Adrenal gland (tissue), 19 donors: ENCODE measurements at places on chromosomes 16 and 17.

DNA sequence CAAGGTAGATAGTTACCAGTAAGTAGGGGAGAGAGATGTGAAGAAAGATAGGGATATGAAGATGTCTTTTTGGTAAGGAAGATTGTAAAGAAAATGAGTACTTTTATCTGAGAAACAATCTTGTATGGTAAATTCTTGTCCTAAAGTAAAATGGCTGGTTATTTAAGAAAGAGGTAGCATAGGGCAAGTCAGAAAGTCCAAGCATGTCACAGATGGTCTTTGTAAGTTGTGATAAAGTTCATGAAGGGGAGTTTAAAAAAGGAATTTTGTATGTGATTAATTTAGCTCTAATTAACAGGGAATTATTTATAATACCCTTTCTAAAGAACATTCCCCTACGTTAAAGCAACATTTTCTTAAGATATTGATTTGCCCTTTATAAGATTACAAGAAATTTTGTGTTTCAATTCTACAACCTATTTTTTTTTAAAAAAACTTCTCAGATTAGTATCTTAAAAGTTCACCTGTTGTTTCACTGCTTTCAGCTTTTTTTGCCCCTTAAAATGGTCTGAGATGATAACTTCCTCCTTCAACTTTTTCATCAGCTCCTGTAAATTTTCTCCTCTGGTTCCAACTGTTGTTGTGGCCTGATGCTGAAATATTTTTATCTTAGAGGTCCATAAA, 16.2 kb upstream of the CPHXL start:
- DNase-seq, result no peak

- DNase-seq, result peak; percentile 71
These were observed 5.2 kb downstream of the USP7 start for GRCh38 chr16:8958344-8959167.

DNA sequence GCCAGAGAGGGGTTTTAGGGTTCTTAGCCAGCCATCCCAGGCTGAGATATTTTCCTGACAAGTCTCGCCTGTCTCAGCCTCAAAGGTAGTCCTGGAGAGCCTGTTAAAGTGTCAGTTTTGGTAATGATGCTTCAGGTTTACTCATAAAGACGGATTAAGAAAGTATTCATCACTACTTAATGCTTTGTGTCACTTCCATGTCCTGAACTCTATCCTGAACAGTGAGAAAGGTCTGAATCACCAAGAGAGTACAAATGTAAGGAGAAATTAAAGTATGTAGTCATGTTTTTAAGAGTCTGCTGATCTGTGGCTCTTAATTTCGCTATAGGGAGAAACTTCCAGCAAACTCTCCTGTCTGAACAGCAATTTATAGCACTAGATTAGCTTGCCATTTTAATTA, 14.0 kb downstream of the RPGRIP1L start:
- DNase-seq, result no peak

DNA sequence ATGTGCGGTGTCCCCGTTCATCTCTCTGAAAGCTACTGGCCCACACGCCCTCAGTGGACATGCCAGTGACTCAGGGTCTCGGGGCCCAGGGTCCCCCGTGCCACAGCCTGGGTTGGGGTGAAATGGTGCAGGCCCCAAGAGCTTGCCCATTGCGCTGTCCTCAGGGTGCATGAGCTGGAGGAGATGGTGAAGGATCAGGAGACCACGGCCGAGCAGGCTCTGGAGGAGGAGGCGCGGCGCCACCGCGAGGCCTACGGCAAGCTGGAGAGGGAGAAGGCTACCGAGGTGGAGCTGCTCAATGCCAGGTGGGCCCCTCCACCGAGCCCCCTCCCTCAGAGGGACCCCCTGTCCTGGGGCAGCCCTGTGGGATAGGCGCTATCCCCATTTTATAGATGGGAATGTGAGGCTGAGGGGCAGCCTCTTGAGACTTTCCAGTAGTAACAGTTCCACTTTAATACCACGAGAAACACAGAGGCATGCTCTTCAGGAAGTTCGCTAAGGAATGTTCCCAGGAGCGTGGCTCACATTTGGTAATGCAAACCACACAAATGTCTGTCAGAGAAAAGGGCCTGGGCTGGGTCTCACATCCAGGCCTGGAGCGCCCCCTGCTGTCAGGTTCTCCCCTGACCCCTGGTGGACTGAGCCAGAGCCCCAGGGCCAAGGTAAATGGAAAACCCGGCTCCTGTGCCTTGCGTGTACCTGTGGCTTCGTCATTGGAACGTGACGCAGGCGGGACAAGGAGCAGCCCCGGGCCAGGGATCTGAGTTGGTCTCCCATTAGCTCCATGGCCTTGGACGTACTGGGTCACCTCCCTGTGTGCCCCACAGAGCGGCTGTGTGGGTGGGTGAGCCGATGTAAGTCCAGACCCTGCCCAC, 133.7 kb downstream of the RAB11FIP4 start:
- DNase-seq, result peak; percentile 92

DNA sequence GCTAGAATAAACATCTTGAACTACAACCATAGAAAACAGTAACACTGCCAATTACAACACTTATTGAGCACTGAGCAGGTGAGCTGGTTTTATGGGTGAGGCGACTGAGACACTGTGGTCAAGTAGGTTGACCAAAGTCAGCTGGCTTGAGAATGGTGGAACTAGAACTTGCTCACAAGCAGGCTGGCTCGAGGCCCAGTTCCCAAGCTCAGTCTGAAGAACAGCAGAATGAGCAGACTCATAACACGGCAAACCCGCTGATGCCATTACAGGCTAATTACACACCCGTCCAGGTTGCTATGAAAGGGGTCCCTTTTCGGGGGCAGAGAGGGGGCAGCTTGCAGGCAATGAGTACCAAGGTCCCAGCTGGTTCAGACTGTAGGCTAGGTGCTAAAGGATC, 6.5 kb downstream of the ZZEF1 start:
- no peak for DNase-seq

GRCh38 chr17:11035681-11036080, 197.8 kb upstream of the PIRT start:
- DNase-seq, result no peak

DNA sequence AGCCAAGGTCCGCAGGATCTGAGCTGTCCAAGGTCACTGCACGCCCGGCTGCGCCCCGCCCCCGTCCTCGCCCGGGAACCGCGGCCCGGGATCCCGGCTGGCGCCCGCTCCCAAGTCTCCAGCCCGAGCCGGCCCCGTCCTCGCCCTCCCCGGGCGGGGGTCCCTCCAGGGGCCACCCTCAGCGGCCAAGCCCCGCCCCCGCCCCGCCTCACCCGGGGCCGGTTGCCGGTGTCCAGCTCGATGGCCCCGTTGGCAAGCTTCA, 216 bp downstream of the VPS9D1 start:
- no peak for DNase-seq

- no peak for DNase-seq
These were observed 24.3 kb upstream of the ASGR2 start for GRCh38 chr17:7138800-7139381.

DNA sequence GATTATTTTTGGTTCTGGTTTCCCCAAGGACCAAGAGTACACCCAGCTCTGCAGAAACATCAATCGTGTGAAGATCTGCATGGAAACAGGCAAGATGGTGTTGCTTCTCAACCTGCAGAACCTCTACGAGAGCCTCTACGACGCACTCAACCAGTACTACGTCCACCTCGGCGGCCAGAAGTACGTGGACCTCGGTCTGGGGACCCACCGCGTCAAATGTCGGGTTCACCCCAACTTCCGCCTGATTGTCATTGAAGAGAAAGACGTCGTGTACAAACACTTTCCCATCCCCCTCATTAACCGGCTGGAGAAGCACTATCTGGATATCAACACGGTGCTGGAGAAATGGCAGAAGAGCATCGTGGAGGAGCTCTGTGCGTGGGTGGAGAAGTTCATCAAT, 67.4 kb upstream of the ENDOV start:
- no peak for DNase-seq

DNA sequence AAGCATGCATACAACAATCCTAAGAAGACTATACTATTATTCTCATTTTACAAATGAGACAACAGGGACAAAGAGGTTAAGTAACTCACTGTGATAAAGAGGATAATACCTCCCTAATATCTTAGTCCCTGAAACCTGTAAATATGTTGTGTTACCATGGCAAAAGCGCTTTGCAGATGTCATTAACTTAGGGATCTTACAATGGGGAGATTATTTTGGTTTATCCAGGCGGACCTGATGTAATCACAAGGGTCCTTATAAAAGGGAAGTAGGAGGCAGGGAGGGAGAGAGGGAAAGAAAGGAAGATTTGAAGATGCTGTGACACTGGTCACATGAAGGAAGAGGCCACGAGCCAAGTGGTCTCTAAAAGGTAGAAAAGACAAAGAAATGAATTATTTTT, 164.7 kb downstream of the CNTNAP4 start:
- DNase-seq, result no peak

DNA sequence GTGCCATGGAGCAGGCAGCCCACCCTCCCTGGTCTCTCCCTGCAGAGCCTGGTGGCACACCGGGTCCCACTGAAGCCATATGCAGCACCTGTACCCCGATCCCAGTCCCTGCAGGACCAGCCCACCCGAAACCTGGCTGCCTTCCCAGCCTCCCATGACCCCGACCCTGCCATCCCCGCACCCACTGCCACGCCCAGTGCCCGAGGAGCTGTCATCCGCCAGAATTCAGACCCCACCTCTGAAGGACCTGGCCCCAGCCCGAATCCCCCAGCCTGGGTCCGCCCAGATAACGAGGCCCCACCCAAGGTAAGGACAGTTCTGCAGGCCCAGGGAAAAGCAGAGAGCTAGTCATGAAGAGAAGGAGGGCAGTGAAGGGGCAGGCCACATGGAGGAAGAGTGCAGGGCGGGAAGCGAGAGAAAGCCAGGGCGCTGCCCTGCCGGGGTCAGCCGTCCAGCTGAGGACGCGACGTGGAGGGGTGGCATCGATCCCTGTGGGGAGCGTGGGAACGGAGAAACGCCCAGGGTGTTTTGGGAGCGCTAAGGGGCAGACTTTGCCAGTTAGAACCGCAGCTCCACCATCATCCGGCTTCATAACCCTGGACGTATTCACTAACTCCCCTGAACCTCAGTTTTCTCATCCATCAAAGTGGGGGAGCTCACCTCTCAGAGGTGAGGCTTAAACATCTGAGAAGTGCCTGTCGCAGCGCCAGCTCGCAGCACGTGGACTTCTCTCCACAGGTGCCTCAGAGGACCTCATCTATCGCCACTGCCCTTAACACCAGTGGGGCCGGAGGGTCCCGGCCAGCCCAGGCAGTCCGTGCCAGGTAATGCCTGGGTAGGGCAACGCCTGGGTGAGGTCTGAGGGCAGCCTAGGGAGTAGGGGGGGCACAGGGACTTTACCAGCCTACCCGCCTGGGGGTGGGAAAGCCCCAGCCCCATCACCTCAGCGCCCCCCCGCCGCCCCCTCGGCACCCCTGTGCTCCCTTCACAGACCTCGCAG, 7.6 kb upstream of the C17orf107 start:
- DNase-seq, result no peak

DNA sequence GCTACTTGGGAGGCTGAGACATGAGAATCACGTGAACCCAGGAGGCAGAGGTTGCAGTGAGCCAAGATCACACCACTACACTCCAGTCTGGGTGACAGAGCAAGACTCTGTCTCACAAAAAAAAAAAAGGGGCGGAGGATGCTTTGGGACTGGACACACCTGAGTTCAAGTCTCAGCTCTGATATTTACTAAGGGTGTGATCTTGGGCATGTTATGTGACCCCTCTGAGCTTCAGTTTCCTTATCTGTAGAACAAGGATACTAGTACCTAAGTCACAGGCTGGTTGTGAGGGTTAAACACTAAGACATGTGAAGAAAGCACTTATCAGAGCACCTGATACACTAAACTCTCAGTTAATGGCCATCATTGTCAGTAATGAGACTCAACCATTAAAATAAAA, 25.9 kb downstream of the HOXB1 start:
- no peak for DNase-seq

GRCh38 chr16:1072526-1073261, at the start of gene SSTR5:
Gene SSTR5, plus strand, starts transcription at chr16:1072747. Its CDS starts 6,122 bp downstream, at chr16:1078869.
- DNase-seq, result no peak

DNA sequence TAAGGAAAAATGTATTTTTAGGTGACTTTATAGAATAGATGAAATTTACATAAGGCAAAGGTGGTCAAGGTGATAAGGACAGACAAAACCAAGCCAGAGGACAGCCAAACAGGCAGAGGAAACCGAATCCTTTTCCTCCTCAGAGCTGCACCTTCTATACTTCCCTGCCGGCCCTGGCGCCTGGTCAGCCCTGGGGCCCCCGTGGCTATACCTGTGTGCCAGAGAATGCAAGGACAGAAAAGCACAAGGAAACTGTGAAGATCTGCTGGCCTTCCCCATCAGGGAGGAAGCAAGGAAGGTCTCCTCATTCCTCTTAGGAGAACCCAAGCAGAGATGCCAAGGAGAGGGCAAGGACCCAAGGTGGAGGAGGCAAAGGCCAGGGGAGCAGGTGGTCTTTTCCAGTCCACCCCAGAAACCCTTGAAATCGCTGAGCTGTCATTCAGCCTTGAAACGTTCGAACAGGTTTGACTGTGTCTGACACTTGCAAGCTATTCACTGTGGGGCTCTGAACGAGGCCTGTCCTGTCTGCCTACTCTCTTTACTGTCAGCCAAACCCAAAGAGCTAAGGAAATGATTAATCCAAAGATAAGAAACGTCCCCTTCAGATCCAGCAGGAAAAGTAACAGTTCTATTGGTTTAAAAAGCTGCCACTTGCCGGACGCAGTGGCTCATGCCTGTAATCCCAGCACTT, 114.4 kb downstream of the XYLT1 start:
- no peak for DNase-seq

- no peak for DNase-seq
These were observed 115.3 kb downstream of the SKAP1 start for GRCh38 chr17:48314716-48315115.

- no peak for DNase-seq
These were observed 16.3 kb downstream of the SLX4 start for GRCh38 chr16:3595110-3595486.

- DNase-seq, result no peak
These were observed 117.3 kb downstream of the C16orf95 start for GRCh38 chr16:87199901-87200300.

DNA sequence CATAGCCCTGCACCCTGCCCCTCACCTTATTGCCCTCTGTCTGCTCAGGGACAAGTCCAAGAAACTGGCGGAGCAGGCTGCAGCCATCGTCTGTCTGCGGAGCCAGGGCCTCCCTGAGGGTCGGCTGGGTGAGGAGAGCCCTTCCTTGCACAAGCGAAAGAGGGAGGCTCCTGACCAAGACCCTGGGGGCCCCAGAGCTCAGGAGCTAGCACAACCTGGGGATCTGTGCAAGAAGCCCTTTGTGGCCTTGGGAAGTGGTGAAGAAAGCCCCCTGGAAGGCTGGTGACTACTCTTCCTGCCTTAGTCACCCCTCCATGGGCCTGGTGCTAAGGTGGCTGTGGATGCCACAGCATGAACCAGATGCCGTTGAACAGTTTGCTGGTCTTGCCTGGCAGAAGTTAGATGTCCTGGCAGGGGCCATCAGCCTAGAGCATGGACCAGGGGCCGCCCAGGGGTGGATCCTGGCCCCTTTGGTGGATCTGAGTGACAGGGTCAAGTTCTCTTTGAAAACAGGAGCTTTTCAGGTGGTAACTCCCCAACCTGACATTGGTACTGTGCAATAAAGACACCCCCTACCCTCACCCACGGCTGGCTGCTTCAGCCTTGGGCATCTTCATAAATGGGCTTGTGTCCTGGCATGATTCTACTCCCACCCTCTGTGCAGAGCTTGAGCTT, 6.3 kb upstream of the NFATC3 start:
- no peak for DNase-seq

GRCh38 chr16:12294471-12294870, 317.9 kb downstream of the SNX29 start:
- no peak for DNase-seq
